ENCODE measurements at places on chromosomes 1 and 21.

- DNase-seq, result no peak
Observed at GRCh38 chr1:96076589-96076988, 645.0 kb upstream of the PTBP2 start.

DNA sequence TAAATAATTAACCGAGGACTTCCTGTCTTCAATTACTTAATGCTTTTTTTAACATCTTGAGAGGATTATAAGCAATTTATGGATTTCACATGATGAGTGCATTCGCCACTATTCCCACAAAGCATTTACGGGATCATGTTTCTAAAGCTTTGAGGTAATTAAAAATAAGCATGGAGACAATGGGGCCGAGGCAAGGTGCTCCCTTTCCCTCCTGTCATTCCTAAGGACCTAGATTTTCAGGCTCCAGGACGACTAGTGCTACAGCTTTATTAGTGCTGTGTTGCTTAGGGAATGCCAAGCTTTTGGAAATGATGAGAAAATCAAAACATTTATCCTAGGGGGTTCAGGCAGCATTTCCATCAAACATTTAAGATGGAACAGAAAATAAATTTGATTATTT, 209.2 kb downstream of the KCTD3 start:
- DNase-seq, result no peak

DNA sequence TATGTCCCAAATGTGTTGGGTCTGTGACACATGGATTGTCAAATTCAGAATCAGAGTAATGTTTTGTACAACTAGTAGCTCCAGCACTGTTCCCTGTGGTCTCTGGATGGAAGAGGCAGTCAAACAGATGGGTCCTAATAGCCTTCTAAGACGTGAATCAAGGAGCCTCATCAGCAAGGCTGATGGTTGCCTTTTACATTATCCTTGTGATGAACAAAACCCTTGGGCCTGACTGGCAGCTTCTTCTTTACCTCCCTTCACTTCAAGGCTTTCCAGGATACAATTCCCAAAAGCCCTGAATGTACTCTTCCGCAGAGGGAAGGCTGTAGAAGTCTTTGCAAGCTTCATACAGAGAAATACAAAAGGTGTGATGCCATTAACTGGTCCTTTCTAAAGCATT, 633.3 kb downstream of the USP25 start:
- no peak for DNase-seq

DNA sequence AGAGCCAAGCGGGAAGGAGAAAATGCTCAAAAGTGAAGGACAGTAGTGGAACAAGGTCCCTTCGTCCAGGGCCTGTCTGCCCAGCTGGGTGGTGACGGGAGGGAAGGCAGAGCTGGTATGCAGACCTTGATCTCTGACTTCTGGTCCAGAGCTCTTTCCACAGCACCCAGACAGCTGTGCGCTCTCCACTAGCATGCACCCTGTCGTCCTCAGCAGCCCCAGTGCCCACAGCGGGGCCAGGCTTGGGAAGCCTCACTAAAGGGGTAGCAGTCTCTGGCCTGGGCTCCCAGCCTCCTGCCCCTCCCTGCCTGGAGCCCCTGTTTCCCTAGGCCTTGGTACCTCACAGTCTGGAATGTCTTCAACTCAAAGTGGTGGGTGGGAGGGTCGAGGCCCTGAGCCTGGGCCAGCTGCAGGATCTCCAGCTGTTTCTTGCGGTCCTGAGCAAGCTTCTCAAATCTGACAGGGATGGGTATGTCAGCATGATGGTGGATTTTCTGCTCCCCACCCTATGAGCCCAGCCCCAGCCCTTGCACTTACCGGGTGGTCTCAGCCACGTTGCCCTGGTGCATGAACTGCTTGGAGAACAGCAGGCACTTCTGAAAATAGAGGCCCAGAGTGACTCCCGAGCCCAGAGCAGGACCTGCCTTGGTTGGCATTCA, 10.0 kb downstream of the CC2D1B start:
- no peak for DNase-seq

GRCh38 chr1:220810963-220811362, 24.2 kb downstream of the MTARC1 start:
- DNase-seq, result no peak

DNA sequence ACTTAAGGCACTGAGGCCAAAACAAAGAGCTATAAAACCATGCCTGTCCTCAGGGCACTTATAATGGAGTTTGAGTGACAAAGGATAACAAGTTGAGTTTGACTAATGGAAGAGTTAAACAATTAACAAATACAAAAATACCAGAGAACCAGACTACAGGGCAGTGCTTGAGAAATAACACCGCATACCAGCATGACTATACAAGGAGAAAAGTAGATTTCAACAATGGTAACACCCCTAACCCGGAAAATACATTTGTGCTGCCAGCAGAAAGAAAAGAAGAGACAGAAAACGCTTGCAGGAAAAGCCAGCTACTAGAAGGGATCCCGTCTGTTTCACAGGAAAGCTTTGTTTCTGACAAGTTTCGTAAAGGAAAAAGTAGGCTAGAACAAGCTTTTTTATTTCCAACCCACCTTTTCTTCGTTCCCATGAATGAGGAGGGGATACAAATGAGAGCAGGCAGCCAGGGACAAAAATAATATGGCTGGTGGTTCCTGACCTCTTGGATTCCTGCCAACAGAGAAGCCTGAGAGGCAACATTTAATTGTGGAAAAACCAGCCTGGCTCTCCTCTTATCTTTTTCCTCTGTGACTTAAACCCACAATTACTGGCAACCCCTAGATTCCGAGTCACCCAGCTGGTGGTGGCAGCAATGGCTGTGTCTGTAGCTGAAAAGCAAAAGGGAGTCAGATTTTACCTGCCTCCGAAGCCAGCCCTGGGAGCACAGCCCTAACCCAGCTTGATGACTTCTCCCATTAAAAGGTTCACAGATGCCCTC, 56.5 kb downstream of the WLS start:
- peak; percentile 89 for DNase-seq

DNA sequence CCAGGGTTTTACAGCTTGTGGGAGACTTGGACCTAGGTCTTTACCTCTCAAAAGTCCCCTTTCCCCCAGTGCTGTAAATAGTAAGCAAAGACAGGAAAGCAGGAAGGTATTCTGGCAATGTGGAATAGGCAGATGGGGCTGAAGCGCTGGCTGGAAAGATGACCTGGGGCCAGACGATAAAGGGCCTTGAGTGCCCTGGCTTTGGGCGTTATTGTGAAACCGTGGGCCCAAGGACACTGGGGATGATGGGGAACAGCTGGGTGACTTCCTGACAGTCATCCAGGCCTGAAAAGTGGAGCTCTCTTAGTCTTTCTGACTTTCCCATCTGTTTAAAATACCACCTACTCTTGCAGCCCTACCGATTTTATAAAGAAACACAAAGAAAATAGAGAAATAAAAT, 16.3 kb downstream of the URB2 start:
- no peak for DNase-seq

DNA sequence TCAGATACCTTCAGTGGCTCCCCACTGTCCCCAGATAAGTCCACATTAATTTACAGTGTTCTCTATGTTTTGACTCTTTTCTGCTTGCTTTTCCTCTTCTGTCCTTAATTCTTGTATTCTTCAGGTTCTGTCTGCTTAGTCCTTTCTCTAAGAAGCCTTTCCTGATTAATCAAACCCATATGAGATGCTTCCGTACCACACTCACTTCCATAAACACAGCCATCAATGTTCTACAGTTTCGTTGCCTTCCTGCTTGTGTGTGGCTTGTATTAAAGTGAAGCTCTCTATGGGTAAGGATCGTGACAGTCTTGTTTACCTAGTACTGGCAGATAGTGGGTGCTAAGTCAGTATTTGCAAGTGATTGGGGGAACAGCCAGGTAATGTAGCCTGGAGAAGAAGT, 75.9 kb downstream of the PRDM2 start:
- no peak for DNase-seq

GRCh38 chr1:85495556-85495955, 30.6 kb upstream of the DDAH1 start:
- DNase-seq, result peak; percentile 37

DNA sequence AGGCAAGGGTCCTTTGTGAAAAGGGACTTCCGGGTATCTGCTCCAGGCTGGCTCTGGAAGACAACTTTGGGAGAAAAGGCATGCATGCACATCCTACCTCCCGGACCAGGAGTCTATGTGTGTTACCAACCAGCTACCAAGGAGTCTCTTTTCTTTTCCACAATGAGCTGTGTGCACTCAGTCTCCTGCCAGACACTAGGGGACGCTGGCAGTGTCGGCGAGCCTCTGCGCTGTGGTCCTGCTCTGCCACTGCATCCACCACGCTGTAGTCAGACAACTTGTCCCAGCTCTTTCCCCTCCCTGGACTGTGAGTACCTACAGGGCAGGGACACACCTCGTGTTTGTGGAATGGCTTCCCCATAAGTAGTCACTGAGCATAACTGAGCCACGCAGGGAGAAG, 5.1 kb upstream of the SSR2 start:
- peak; percentile 75 for DNase-seq

GRCh38 chr1:29864431-29865022, 628.2 kb downstream of the PTPRU start:
- DNase-seq, result no peak

DNA sequence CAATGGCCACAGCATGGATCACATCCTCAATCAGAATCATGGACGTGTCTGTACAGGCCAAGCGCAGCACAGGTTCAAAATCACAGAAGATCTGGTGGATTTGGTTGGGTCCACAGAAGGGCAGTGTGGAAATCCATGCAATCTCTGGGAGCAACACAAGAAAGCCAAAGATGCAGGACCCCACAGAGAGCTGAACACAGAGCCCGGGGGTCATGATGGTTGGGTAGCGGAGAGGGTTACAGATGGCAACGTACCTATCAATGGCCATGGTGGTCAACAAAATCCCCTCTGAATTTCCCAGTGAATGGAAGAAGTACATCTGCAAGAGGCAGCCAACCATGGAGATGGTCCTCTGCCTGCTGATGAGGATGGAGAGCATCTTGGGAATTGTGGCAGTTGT, 3.9 kb upstream of the OR6K3 start:
- DNase-seq, result no peak
